Small intestine (tissue), 16 donors: ENCODE measurements at places on chromosomes 13 and 19.

- no peak overlapping the region for H3K4me3 ChIP-seq
- no peaks in the 10 kb centered on the region for H3K36me3 ChIP-seq
- no peaks in the 10 kb centered on the region for H3K27me3 ChIP-seq
These were observed 13.2 kb downstream of the ING1 start for GRCh38 chr13:110726726-110727125.

DNA sequence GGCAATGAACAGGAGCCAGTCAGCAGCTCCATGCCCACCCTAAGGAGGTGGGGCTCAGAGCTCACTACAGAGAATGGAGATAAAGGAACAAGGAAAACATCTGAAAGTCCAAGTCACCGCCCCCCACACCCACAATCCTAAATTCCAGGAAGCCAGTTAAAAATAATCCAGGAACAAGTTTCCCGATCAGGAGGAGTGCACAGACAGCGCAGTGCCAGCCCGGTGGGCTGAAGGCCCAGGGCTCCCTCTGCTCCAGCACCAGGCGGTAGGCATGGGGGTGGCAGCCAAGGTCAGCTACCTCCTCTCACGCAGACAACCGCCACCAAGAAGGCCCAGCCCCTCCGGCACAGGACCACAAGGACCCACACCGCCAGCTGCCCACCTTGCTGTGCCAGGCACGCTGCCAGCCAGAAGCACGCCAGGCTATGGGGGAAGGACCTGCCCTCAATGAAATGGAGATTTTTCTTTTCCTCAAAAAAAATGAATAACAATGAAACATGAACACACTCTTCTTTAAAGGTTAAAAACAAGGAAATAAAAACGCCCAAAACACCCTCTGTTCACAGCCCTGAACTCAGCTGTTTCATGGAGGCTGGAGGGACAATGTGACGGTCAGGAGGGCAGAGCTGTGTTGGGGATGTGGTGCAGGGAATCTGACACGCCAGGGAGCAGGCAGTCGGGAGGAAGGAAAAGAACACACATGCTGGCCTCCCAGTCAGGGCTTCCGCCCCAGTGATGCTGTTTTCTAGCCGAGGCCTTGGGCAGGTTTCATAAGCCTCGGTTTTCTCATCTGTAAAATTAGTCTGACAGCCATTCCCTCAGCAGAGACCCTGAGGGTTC lies 11.0 kb downstream of the STK24 start:
- no peak overlapping the region for H3K4me3 ChIP-seq
- no peaks in the 10 kb centered on the region for H3K27me3 ChIP-seq
- peak overlapping the region; percentile 91 for H3K27ac ChIP-seq
- no peaks in the 10 kb centered on the region for H3K36me3 ChIP-seq

GRCh38 chr13:27065582-27065981 lies 106.0 kb downstream of the USP12 start:
- no peak overlapping the region for H3K27ac ChIP-seq
- H3K4me1 ChIP-seq, result no peaks in the 10 kb centered on the region
- DNase-seq, result no peak
- H3K36me3 ChIP-seq, result peaks cover 3% of the 10 kb centered on the region

DNA sequence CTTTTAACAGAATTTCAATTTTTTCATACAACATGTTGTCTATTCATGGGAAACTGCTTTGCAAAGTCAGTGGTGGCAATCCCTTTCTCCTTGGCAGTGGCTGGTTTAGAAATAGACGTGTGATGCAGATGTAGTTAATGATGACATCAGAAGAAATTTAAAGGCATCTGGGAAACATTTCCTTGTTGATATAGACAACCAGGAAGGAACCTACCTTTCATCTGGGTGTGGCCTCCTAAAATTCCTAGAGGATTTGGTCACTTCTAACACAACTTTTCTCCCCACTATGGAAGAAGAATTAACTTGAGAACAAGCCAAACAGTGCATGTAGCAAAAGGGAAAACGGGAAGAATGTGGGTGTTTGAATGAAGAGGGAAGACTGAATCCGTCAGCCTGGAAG lies 102.8 kb downstream of the EFNB2 start:
- H3K4me1 ChIP-seq, result no peaks in the 10 kb centered on the region
- H3K27ac ChIP-seq, result no peak overlapping the region
- no peaks in the 10 kb centered on the region for H3K36me3 ChIP-seq
- H3K27me3 ChIP-seq, result no peaks in the 10 kb centered on the region
- no peak overlapping the region for H3K4me3 ChIP-seq

- no peak for DNase-seq
- no peaks in the 10 kb centered on the region for H3K27me3 ChIP-seq
- no peak overlapping the region for H3K4me3 ChIP-seq
These were observed 34.2 kb downstream of the TSHZ3 start for GRCh38 chr19:31314849-31315629.

GRCh38 chr19:57946316-57946715 lies 1.2 kb downstream of the ZNF256 start:
- H3K27me3 ChIP-seq, result no peaks in the 10 kb centered on the region
- H3K4me3 ChIP-seq, result peak overlapping the region; percentile 82
- H3K27ac ChIP-seq, result no peak overlapping the region
- peaks cover 23% of the 10 kb centered on the region for H3K36me3 ChIP-seq
- peaks cover 6% of the 10 kb centered on the region for H3K4me1 ChIP-seq

DNA sequence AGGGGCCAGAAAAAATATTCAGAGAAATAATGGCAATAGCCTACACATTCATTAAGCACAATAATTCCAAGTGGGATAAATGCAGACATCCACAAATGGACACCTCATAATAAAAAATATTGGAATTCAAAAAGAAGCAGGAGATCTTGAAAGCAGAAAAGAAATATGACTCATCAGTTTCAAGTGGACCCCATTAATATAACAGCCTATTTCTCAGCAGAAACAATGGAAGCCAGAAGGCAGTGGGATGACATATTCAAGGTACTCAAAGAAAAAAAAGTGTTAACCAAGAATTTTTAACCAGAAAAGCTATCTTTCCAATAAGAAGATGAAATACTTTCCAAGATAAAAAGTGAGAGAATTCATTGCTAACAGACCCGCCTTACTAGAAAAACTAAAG lies 48.4 kb upstream of the CYP2A13 start:
- no peak for DNase-seq
- H3K4me1 ChIP-seq, result no peaks in the 10 kb centered on the region
- H3K36me3 ChIP-seq, result no peaks in the 10 kb centered on the region
- no peaks in the 10 kb centered on the region for H3K27me3 ChIP-seq
- no peak overlapping the region for H3K4me3 ChIP-seq
- H3K27ac ChIP-seq, result no peak overlapping the region

- no peak overlapping the region for H3K27ac ChIP-seq
- H3K27me3 ChIP-seq, result no peaks in the 10 kb centered on the region
- H3K36me3 ChIP-seq, result no peaks in the 10 kb centered on the region
- no peak for DNase-seq
- H3K4me3 ChIP-seq, result no peak overlapping the region
These were observed 38.9 kb downstream of the LACC1 start for GRCh38 chr13:43918636-43919035.

- H3K36me3 ChIP-seq, result no peaks in the 10 kb centered on the region
- no peaks in the 10 kb centered on the region for H3K4me1 ChIP-seq
- H3K4me3 ChIP-seq, result no peak overlapping the region
These were observed 356.8 kb upstream of the SLITRK1 start for GRCh38 chr13:84239032-84239431.

DNA sequence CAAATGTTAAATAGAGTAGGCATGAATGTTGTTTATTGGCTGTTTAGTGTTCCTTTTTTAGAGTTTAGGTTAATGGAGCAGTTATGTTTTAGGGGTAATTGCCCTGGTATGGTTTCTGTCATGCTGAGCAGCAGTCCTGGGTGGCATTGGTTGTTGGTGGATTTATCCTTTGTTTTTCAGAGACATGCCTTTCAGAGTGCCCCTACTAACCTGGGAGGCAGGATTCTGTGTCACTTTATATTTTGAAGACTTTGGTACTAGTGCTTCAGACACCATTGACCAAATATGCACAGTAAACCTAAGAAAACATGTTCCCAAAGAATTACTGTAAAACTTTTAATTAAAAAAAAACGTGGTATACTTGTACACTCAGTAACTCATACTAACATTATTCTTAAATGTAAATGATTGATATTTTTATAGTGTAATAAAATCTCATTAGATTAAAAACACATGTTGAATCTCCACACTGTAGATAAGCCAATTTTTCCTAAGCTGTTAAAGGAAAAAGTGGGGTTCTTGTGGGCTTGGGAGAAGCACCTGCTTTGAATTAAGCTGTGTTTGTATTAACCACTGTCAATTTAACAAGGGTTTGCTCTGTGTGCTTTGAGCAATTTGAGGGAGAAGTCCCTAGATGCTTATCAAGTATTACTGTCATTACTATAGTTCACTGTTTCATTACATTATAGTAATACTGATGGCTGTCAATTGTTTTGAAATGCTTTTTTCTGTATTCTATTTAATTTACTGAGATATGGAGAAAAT lies 133.2 kb downstream of the LMO7 start:
- H3K27ac ChIP-seq, result no peak overlapping the region
- no peaks in the 10 kb centered on the region for H3K27me3 ChIP-seq
- H3K36me3 ChIP-seq, result peaks cover 2% of the 10 kb centered on the region
- DNase-seq, result no peak

DNA sequence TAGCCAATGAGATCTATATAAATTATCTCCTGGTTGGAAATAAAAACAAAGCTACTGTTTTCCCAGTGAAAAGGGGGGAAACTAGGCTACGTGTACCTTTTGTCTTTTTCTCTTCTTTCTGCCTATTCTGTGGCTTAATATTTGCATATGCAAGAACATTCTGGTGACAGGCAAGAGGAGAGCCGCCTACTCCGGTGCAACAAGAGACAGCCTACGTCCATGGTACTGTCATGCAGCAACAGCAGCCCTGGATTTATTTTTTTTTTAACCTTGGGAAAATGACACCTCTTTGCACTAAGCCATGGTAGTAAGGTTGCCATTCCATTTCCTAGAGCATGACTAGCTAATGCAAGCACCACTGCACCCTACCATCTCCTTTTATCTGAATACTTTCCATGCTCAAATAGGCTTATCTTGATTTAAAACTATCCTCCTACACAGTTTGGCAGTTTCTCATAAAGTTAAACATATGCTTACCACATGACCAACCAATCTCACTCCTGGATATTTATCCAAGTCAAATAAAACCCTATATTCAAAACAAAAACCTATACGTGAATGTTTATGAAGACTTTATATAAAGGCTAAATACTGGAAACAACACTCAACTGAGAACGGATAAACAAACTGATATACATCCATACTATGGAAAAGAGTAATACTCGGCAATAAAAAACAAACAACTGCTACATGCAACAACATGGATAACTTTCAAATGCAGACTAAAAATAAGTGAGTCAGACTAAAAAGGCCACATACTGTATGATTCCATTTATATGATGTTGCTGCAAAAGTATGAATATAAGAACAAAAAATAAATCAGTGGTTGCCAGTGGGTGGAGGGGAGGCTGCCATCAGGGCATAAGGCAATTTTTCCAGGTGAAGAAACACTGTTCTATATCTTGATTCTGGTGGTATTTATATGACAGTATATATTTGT lies 17.3 kb downstream of the NUFIP1 start:
- no peaks in the 10 kb centered on the region for H3K27me3 ChIP-seq
- peaks cover 13% of the 10 kb centered on the region for H3K4me1 ChIP-seq
- H3K27ac ChIP-seq, result no peak overlapping the region
- DNase-seq, result no peak
- no peak overlapping the region for H3K4me3 ChIP-seq

GRCh38 chr13:46321494-46322225 lies 65.4 kb downstream of the RUBCNL start:
- no peaks in the 10 kb centered on the region for H3K4me1 ChIP-seq
- H3K27me3 ChIP-seq, result no peaks in the 10 kb centered on the region
- peak; percentile 52 for DNase-seq

- H3K27ac ChIP-seq, result no peak overlapping the region
- DNase-seq, result peak; percentile 32
- H3K4me3 ChIP-seq, result no peak overlapping the region
- no peaks in the 10 kb centered on the region for H3K36me3 ChIP-seq
- H3K27me3 ChIP-seq, result no peaks in the 10 kb centered on the region
These were observed 14.2 kb upstream of the PGLS start for GRCh38 chr19:17497149-17497798.

- DNase-seq, result no peak
- no peaks in the 10 kb centered on the region for H3K27me3 ChIP-seq
- no peak overlapping the region for H3K4me3 ChIP-seq
- no peaks in the 10 kb centered on the region for H3K4me1 ChIP-seq
These were observed 35.0 kb downstream of the FLT1 start for GRCh38 chr13:28459911-28460310.

DNA sequence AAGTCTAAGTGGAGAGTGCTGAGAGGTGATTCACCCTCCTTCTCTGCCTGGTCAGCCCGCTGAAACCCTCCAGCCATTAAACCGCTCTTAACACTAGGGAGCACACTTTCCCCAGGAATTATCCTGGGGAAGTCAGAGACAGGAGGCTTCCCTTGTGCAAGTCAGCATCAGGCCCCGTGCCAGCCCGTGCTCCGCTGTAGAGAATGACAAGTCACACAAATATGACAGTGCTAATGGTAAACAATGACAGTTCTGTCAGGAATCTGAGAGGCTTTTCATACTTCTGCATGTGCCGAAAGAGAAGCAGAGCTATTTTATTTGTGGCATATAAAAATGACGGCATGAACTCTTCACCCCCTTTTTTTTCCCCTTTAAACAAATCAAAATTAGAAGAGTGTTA lies 816.9 kb upstream of the SLC10A2 start:
- no peaks in the 10 kb centered on the region for H3K36me3 ChIP-seq
- peak; percentile 69 for DNase-seq
- H3K27me3 ChIP-seq, result no peaks in the 10 kb centered on the region
- H3K4me3 ChIP-seq, result no peak overlapping the region
- no peak overlapping the region for H3K27ac ChIP-seq

DNA sequence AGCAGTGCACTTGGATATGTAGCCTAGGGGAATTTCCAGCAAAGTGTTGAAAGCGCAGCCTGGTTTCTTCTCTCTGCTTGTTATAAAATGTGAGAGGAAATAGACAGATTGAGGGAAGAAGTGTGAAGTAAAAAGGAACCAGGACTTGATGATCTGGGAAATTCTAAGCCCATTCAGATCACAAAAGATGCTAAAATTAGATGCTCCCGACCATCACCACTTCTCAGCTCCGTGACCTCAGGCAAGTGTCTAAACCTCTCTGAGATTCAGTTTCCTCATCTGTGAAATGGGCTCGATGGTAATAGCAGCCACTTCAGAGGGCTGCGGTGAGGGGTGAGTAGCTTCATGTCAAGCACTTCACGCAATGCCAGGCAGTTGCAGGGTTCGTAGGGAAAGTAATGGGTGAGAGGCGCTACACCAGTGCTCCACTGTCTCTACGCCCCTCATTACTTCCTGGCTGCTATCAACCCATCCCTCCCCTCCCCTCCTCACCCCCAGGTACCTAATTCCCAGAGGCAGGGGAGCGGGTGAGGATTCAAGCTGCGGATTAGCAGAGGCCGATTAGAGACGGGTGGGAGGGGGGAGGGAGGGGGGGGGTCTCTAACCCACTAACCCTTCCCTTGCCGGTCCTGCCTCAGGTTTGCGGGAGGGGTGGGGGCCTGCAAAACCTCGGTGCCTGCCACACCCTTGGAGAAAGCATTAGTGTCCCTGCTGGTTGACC lies 9.0 kb upstream of the NFIC start:
- H3K27ac ChIP-seq, result peak overlapping the region; percentile 58
- H3K4me3 ChIP-seq, result no peak overlapping the region
- DNase-seq, result no peak
- peaks cover 42% of the 10 kb centered on the region for H3K27me3 ChIP-seq
- H3K36me3 ChIP-seq, result no peaks in the 10 kb centered on the region
